ENCODE measurements at places on chromosomes 3 and 15.

DNA sequence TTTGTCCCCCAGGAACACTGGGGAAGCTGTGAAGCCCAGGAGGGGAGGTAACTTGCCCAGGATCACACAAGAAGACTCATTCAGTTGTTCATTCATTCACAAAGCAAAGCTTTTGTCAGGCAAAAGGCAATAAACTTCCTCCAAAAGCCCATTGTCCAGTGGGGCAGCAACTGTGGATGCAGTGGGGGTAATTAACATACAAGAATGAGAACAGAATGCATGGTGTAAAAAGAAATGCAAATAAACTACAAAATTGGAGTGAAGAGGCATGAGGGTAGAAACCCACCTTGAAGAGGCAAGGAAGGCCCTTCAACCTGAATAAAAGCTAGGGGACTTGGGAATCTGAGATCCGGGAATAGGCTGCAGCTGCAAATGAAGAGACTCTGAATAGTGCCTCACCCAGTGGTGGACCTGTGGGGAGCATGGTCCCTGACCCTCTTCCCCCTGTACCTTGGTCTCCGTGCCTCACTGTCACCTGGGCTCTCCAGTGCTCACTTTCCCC, 363.6 kb downstream of the CLSTN2 start:
- no peak for DNase-seq

- no peak for DNase-seq
These were observed 39.0 kb downstream of the NSUN3 start for GRCh38 chr3:94101860-94102259.

- no peak for DNase-seq
These were observed 435 bp downstream of the RAB27A start for GRCh38 chr15:55289011-55289745.

DNA sequence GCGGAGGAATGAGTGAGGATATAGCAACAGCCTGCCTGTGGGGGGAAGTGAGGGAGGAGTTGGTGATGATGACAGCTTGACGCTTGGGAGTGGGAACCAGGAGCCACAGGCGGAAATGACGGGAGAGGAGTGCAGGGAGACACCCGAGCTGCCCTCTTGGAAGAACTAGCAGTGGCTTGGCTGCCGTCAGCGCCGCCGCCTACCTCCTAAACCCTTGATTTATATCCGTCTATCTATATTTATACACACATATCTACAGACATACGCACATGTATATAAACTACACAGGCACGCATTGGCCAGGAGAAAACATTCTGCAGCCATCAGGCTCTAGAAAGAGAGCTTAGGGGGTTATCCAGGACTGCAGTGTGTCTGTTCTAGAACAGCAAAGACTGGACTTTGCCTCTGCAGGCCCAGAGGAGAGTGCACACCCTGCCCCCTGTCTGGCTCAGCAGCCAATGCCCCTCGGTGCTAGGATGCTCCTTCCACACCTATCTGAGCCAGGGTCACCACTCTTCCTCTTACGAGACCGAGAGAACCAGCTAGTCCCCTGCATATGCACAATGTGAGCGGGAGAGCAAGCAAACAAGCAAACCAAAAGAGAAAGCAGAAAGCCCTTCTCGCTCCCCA, 45.3 kb upstream of the MAGEF1 start:
- no peak for DNase-seq

GRCh38 chr3:113890256-113890900, 51.8 kb downstream of the GRAMD1C start:
- no peak for DNase-seq

GRCh38 chr3:46094506-46094905, 67.2 kb upstream of the XCR1 start:
- no peak for DNase-seq

- DNase-seq: no peak
These were observed 92.6 kb downstream of the ALDH1A2 start for GRCh38 chr15:57972864-57973263.

GRCh38 chr3:119637679-119638477, 22.5 kb downstream of the POPDC2 start:
- no peak for DNase-seq

DNA sequence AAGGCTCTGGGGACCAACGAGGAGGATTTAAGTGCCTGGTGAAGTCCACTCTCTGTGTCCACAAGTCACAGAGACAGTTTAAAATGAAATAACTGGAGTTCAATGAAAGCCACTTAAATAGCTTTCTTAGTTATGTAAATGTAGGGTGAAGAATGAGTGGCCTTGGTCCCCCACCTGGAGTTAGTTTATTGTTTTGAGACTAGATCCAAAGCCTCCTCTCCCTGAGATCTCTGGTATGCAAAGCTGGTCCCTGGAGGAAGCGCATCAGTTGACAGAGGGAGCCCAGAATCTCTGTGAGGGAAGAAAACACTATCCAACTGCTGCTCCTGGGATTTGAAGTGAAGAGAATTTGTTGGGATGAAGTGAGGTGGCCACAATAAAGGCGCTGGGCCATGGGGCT, 40.5 kb downstream of the EXOG start:
- DNase-seq: no peak

- no peak for DNase-seq
These were observed 8.9 kb upstream of the RPS27L start for GRCh38 chr15:63166219-63166618.

DNA sequence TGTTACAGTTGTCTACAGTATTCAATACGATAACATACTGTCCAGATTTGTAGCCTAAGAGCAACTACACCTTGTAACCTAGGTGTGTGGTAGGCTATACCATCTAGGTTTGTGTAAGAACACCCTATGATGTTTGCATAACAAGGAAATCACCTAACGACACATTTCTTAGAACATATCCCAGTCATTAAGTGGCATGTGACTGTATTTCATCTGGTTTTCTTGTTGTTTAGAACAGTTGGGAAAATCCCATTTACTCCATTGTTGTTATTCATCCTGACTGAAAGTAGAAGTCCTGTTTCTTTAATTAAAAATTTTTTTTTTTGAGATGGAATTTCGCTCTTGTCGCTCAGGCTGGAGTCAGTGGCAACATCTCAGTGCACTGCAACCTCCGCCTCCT, 31.3 kb downstream of the LRRC28 start:
- no peak for DNase-seq

GRCh38 chr15:59570315-59570714, 41.3 kb upstream of the GCNT3 start:
- DNase-seq: no peak

DNA sequence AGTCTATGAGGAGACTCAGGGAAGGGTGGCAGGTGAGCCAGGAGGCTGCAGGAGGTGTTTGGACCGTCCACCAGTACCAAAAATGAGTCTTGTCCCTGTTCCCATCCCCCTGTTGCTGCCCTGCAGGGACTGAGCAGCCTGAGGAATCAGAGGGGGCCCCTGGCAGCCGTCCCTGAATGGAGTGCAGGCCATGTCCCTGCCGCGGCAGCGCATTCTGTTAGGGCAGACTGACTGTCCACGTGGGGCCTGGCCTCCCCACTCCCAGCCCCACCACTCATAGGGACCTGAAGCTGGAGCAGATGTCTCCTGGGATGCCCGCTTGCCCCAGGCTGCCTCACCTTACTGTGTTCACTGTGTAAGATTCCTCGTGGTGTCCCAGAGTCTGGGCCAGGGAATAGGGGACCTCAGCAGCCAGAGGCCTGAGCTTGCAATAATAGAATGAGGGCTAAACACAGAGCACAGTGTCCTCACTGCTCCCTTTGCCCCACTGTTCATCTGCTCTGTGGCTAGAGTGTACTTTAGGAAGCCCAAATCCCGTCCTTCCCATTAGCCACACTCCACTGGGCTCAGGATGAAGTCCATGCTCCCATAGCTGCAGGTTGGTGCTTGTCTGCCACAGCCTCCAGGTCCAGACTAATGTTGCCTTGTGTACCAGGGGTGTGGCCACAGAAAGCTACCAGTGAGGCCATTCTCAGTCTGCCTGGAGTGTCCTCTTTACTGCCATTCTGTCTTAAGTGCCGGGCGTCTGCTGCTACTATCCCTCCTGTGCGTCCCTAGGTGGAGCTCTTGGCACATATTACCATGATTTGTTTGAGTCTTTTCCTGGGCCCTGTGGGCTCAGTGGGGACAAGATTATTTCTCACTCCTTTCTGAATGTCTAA, 63.2 kb downstream of the HCN4 start:
- DNase-seq: no peak

- no peak for DNase-seq
These were observed 52.0 kb downstream of the SUCNR1 start for GRCh38 chr3:151925419-151925818.

DNA sequence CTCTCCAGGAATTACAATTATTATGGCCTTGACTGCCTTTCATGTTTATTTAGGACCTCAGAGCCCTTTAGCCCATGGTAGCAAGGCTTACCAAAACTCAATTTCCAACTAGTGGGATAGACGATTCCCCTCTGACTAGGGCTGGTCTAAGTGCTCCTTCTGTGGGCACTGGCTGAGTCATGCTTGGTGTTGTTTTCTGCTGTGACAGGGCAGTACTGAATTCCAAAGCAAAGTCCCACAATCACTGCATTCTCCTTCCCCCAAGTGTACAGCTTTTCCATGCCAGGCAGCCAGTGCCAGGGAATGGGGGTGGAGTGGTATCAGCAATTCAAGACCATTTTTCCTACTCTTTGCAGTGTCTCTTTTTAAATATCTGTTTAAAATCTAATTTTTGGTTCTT, 509.0 kb upstream of the NECTIN3 start:
- DNase-seq: no peak

GRCh38 chr3:185572183-185572582, 13.9 kb upstream of the SENP2 start:
- no peak for DNase-seq

DNA sequence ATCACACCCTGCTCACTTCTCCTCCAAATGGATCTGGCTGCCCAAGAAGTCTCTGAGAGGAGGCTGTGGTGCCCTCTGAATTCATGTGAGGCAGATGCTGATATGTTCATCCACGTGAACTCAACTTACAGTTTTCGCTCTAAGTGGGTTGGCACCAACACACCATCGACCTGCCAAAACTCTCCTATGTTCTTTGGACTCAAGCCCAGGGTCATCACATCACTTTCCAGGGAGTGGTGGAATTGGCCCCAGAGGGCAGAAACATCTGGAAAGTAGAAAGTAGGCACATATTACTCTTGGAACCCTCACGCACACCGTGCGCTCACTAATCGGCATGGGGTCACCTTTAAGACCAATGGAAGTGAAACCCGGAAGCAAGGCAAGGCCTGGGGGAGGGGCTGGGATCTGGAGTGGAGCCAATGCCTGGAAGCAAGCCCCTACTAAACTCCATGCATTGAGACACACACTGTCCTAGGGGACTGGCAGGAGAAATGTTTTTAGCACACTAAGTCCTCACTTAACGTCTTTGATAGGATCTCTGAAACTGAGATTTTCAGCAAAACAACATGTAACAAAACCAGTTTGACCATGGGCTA, 41.4 kb downstream of the SSUH2 start:
- no peak for DNase-seq

- DNase-seq: peak; percentile 4
These were observed 43.1 kb upstream of the TOPAZ1 start for GRCh38 chr3:44198284-44199269.

DNA sequence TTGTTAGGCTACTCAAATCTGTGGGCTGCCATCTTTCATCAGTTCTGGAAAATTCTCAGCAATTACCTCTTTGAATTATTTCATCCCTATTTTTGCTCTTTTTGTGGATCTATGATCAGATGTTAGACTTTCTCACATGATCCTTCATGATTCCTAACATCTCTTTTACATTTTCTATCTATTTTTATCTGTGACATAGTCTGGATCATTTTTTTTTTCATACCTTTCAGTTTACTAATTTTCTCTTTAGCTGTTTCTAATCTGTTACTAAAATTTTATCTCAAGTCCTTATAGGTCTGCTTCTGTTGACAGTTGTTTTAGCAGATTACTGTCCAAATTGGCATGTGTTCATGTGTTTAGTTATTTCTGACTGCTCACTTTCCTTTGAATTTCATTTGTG, 42.3 kb upstream of the HDC start:
- no peak for DNase-seq

GRCh38 chr3:16109929-16110328, 64.6 kb upstream of the GALNT15 start:
- DNase-seq: no peak

DNA sequence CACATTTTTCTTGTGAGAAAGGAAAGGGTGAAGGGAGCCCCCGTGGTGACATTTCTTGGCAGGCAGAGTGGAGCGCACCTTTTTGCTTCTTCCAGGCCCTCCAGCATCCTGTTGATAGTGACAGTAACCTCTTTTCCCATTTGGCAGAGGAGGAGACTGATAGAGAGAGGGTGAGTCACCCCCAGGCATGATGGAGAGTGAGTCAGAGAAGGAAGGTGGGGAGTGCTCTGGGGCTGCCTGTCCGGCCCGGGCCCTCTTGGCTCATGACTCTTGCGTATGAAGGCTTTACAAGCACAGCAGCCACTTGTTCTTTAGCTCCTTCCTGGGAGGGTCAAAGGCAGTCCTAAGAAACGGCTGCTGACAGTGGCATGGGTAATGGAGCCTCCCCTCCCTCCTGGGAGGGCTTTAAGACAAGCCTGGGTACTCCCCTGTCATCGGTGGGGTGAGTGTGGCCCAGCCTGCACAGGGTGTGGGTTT, 16.0 kb downstream of the ANKRD63 start:
- no peak for DNase-seq

GRCh38 chr15:78139578-78139977, 8.3 kb upstream of the CIB2 start:
- no peak for DNase-seq

GRCh38 chr3:121852256-121852655, 17.2 kb downstream of the EAF2 start:
- DNase-seq: no peak

DNA sequence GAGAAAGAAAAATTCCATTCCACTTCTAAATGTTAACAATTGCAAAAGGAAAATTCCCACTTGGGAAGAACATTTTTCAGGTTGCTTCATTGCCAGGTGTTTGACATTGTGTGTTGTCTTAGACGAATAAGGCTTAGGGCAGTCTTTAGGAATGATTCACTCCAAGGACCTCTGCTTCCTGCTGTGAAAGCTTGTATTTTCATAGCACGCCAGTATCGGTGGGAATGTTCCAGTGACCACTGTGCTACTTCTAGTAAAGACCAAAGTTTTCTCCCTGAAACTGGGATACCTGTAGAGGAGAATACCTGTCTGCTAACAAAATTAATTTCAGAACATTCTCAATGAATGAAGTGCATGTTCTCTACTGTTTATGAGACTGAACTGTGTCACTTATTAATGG, 64.1 kb downstream of the CDIN1 start:
- DNase-seq: no peak

- no peak for DNase-seq
These were observed 9.7 kb downstream of the PEX5L start for GRCh38 chr3:180026997-180027396.

GRCh38 chr15:65423976-65424679, 1.4 kb upstream of the IGDCC4 start:
- no peak for DNase-seq

GRCh38 chr3:182617500-182617899, 175.8 kb upstream of the ATP11B start:
- no peak for DNase-seq

Data from substantia nigra (tissue), 51 donors.